ENCODE measurements at places on chromosomes 16 and 17. TPM values are rescaled to one million over a fixed set of nuclear protein-coding genes. Genes with fewer than 3 reads are reported as not detected.

The GNG13 gene
- 0.17 TPM for total RNA-seq

The TPSG1 gene
- total RNA-seq = not detected

The ARHGAP44 gene
- total RNA-seq = 1.6 TPM

The RPL13 gene
- 7,265 TPM for total RNA-seq

The TRIM16 gene
- total RNA-seq = 19.0 TPM

The FADS6 gene
- total RNA-seq = not detected

The PRAC2 gene
- total RNA-seq = 9.5 TPM

The CTF1 gene
- 2.1 TPM for total RNA-seq

The NAT9 gene
- total RNA-seq = 31.0 TPM

The COX6A2 gene
- not detected for total RNA-seq

The HNF1B gene
- total RNA-seq = not detected

GRCh38 chr16:11611871-11612664 lies 25.3 kb upstream of the LITAF start:
- no peak for DNase-seq

GRCh38 chr16:50204453-50205108 lies 51.5 kb downstream of the TENT4B start:
- DNase-seq = no peak

DNA sequence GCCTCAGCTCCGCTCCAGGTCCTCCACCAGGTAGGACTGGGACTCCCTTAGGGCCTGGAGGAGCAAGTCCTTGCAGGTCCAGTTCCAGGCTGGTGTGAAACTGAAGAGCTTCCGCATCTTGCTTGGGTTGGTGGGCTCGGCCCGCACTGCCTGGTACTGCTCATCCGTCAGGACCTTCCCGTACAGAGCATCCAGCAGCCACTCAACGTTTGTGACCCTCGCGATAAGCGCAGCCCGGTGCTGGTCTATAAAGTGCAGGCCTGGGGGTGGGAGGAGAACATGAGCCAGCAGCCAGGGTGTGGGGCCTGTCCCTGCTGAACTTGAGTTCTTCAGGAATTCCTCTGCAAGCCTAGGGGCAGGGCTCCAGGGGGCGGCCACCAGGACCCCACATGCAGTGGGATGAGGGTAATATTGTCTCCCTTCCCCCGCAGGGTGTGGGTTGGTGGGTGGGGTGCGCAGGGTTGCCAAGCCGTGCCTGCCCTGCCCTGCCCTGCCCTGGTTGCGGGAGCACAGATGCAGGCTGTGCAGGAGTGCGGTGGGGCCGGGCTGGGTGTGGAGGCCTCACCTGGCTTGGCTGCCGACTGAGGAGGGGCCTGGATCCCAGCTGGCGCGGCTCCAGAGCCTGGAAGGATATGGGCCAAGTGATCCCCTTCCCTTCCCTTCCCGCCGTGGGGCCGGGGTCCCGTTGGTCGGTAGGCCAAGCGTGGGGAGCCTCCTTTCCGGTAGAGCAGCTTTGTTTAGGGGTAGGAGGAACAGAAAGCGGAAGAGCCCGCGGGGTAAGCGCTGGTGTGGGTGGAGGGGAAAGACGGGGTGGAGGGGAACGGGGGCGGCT lies 762 bp downstream of the PYCARD start:
- DNase-seq = peak; percentile 38

DNA sequence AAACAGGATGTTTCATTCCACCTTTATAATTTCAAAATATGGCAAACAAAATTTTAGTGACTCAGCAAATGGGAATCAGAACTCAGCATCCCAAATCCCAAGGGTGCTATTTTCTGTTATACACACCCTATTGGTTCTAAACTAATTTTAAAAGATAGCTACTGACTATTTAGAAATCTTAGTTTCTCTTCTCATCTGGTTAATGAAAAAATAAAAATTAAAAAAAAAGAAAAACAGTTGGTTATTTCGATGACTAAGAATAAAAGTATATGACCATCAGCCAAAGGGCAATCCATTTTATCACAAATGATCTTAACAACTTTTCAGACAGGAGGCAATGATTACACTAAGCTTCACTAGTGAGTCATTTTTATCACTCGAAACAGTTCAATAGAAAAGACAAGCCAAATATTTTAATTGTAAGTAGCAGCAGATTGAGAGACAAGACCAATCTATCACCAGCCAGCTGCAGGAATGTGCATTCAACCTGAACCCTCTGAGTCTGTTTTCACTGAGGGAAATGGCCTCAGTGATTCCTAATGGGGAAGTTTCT lies 15.2 kb downstream of the PHLPP2 start:
- DNase-seq = no peak

DNA sequence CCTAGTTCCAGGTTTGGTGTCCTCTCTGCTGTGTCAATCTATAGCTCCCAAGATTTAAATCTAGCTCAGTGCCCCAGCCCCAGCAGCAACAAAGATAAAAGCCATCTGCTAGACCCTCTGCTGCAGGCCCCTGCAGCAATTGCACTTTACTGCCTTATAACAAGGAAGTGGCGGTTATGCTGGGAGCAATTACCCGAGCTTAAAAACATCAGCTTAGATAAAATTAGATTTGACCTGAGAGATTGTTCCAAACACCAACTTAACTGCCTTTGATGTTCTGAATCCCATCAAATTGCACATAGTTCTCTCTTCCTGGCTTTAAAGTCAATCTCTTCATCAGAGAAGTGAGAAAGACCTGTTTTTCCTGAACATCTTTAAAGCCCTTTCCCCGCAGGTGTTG lies 62.4 kb upstream of the SHISA6 start:
- DNase-seq = no peak

- DNase-seq = no peak
Observed at GRCh38 chr17:72978593-72979218, 113.8 kb downstream of the SLC39A11 start.

- no peak for DNase-seq
Observed at GRCh38 chr16:1620391-1620790, 8.2 kb downstream of the CRAMP1 start.

DNA sequence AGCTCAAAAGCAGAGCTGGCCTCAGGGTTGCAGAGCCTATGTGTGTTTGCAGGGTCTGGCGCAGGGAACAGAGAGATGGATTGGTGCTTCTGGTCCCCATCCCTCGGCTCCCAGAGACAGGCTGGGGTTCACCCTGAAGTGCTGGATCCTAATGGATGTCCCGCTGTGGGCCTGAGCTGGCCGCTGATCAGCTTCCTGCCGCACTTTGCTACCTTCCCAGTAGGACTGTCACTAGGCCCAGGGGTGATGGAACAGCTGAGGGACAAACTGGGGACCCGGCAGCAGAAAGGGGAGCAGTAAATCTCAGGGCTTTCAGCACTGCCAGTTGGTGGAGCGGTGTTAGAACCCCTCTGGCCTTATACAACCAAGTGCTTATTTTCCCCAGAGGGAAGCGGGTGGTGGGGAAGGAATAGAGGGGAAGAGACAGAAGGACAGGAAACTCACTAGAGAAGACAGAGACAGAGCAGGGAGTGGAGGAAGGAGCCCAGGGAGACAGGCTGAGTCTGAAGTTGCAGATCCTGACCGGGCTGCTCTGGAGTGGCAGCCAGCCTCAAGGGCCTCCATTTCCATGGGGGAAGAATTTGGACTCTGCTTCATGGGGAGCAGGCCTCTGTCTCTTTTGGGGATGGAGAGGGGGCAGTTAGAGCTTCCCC lies 78.6 kb downstream of the MRM1 start:
- no peak for DNase-seq

DNA sequence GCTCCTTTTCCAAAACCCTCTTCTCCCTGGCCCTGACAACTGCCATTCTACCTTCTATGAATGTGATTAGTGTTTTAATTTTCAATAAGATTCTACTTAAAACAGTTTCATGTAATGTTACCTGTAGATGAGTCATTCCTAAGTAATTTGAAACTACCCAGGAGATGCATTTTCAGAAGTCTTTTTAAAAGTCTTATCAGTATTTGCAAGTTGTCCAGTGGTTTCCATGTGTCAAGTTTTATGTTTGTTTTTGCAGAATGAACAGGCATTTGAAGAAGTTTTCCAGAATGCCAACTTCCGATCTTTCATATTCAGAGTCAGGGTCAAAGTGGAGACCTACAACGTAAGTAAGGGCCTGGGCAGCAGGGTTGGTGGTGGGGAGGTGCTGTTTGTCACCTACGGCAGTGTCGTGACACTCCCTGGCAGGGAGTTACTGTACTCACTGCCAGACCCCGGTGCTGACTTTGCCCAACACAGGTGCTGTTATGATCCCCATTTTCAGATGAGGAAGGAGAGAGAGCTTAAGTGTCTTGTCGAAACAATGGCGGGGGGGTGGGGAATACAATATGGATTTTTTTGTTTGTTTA lies 65.0 kb downstream of the RPA1 start:
- DNase-seq = no peak

DNA sequence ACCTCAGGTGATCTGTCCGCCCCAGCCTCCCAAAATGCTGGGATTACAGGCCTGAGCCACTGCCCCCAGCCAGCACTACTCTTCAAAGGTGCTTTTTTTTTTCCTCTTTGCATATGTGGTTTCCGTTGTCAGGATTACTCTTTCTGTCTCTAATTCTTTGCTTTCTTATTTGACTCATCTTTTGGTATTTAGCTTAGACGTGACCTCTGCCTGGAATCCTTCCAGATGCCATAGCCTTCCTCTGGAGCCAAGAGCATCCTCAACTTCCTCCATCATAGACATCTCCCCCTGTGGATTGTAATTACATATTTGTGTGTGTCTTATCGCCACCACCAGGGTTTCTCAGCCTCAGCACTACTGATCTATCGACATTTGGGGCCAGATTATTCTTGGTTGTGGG lies 84.4 kb upstream of the XYLT1 start:
- no peak for DNase-seq

GRCh38 chr17:49815761-49816281 lies 27.3 kb downstream of the KAT7 start:
- DNase-seq = peak; percentile 53

DNA sequence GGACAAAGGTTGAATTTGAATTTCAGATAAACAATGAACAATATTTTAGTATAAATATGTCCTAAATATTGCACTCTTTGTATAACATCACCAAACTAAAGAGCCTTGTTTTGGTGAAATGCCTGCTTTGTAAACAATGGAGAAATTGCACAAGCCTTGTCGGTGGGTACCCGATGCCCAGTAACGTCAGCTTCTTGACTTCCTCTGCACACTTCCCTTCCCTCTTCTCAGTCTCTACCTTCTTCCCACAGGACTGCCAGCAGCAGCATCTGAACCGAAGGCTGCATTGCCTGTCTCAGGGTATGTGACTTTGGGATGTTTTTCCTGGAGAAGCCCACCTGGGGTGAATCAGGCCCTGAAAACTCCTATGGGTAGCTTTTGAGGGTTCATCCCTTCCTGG lies 113.9 kb downstream of the UTP18 start:
- DNase-seq = no peak

GRCh38 chr17:19332371-19333131 lies 30.0 kb downstream of the B9D1 start:
- DNase-seq = no peak

GRCh38 chr17:27741361-27741861 lies 58.9 kb downstream of the NOS2 start:
- DNase-seq = no peak

- no peak for DNase-seq
Observed at GRCh38 chr16:75264999-75265910, 13.8 kb upstream of the BCAR1 start.

- no peak for DNase-seq
Observed at GRCh38 chr17:6560496-6560895, 4.1 kb upstream of the PITPNM3 start.

- peak; percentile 49 for DNase-seq
Observed at GRCh38 chr16:73878611-73879010, 418.0 kb upstream of the PSMD7 start.
